ENCODE measurements at places on chromosomes 7 and 10.

- DNase-seq, result no peak
These were observed 1.6 kb upstream of the HILPDA start for GRCh38 chr7:128453836-128454804.

DNA sequence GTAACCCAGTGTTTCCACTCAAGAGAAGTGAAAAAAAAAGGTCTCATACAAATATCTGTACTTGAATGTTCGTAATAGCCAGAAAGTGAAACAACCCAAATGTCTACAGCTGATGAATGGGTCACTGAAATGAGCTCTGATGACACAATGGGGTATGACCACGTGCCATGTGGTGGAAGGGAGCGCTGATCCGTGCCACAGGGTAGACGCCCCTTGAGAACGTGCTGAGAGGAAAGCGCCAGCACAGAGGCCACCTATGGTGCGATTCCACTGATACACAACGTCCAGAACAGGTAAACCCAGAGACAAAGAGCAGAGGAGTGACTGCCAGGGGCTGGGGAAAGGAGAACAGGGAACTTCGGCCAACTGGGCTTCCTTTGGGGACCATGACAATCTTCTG lies 50.3 kb downstream of the MAD1L1 start:
- no peak for DNase-seq

- DNase-seq, result no peak
These were observed 856 bp downstream of the SSMEM1 start for GRCh38 chr7:130208516-130208915.

GRCh38 chr10:60985951-60986350 lies 42.0 kb upstream of the RHOBTB1 start:
- DNase-seq, result no peak

GRCh38 chr10:58089739-58090138 lies 178.0 kb downstream of the IPMK start:
- DNase-seq, result no peak

DNA sequence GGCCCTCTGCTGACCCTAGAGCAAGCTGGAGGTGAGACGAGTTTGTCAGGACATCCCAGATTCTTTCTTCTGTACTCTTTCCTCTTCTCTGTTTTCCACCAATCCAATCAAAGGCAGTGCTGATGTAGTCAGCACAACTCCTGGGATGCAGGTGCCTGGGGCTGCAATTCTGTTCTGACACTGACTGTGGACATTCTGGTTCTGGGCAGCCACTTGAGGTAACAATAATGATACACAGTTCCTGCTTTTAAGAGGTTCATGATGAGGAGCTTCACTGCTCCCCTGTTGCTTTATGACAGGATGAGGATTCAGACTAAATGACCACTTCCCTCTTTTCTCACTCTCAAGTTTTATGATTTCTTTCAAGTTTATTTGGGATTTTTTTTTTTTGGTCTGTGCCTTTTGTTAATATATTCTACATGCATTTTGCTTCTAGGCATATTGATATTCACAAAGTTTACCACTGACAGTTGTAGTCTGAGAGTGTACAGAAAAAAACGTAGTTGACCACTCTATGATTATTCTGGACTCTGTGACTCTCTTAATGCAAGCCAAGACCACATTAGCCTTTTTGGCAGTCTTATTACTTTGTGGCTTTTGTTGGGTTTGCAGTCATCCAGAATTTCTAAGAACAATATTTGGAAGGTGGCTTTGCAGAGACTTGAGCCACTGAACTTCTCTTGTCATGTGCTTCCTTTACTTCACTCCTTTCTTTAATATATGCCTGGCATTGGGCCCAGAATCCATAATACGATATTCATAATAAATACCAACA lies 247.6 kb downstream of the AUTS2 start:
- no peak for DNase-seq

- DNase-seq, result no peak
These were observed 97.5 kb downstream of the RPS24 start for GRCh38 chr10:78130966-78131710.

DNA sequence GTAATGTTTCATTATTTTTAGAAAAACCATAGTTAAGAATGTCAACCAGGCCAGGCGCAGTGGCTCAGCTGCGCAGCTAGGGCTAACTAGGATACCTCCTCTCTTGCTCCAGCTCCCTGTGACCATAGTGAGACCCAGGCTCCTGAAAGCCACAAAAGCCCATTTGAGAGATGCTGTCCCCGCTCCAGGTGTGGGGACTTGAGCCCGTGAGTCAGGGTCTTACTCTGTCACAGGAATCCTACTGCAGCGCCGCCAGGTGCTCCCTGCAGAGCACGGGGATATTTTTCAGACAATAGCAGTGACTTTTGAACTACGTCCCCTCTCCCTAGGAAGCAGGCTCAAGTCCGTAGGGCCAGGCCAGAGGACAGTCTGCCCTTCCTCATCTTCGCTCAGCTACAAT lies 75.6 kb upstream of the NRBF2 start:
- no peak for DNase-seq

- no peak for DNase-seq
These were observed 13.0 kb upstream of the HTR5A start for GRCh38 chr7:155057076-155057475.

- DNase-seq, result no peak
These were observed 758.0 kb downstream of the TYW1 start for GRCh38 chr7:67754651-67755050.

- DNase-seq, result no peak
These were observed 68.8 kb upstream of the ABLIM1 start for GRCh38 chr10:114726820-114727271.

GRCh38 chr7:155353256-155353897 lies 55.7 kb downstream of the INSIG1 start:
- no peak for DNase-seq

DNA sequence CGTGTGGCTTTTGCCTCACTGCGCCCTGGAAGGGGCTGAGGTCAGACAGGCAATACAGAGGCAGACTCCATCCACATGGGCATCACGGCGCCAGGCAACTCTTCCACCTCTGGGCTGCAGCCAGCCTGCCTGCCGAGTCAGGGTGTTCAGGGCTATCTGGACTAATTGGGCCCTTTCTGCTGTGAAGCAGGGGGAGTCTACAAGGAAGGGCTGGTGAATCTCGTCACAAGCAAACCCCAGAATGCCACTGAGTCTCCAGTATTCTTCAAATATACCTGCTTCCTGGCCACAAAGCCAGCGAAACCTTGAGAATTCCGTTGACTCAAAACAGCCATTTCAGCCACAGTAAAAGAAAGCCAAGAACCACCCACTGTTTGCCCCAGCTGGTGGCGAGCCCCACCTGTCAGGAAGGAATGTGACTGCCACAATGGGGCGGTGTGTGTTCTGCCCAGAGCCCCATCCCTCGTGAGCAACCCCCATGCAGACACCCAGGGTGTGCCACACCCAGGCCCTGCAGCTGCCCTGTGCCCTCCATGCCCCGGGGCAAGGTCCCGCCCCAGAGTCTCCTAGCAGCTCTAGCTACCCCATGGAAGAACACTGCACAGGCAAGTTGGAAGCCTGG lies 117.3 kb downstream of the FAM53B start:
- no peak for DNase-seq

GRCh38 chr7:13155188-13155587 lies 467.8 kb downstream of the ARL4A start:
- no peak for DNase-seq

DNA sequence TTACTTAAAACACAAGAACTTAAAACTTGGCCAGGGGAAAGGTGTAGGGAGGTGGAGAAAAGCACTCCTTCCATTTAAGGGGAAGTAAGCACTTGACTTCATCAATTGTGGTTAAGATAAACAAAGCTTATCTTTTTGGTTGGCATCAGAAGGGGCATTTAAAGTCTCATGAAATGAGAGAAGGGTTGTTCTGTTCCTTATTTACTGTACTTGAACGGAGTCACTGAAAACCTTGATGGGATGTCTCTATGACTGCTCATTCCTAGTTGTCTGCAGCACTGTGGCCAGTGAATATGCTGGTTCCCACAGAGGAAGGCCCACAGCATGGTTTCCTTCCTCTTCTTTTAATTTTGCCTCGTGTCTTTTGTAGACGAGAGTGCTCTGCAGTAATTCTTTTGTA lies 229.3 kb downstream of the AUTS2 start:
- no peak for DNase-seq

DNA sequence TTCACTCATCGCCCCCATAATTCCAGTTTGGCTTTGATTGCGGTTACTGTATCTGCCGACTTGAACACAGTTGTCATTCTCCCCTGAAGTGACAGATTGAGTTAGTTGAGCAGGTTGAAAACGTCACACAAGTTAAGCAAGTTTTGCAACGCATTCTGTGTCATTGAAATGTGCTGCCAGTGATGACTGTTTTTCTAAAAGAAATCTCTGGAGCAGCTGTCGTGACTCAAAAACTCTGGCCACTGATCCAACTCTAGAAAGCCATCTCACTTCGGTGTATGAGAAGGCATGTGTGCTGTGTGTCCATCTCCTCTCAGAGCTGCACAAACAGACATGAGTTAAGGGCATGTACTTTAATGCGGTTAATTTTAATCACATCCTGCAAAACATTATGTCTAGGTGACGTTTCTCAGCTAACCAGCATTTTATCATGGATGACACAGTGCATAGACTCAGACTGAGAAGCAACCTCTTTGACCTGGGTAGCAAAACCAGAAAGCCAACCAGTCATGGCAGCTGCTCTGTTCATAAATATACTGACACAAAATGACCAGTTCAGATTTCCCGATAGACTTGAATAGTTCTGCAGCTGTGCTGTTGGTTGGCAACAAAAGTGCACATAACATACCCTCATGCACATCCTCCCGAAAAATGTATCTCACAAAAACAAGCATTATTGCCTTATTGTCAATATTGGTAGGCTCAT lies 69.3 kb downstream of the CSTF2T start:
- no peak for DNase-seq

DNA sequence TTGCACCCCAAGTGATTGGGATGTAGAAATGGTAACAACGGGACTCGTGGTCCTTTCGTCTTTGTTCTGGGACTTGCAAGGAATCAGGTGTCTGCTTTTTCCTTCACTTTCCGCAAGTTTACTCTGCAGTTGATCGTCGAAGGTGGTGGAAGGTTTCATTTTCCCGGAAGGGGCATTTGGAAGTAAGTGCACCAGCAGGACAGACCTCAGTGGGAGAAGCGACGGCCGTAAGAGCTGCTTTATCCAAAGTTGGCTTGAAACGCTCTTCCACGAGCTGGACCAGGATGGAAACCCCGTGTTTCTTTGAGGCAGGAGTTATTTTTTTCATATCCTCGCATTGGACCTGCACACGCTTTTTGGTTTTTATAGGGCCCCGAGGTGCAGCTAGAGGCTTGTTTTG lies 1.2 kb downstream of the BRI3 start:
- no peak for DNase-seq

- DNase-seq, result no peak
These were observed 60.6 kb upstream of the VKORC1L1 start for GRCh38 chr7:65812281-65812680.

DNA sequence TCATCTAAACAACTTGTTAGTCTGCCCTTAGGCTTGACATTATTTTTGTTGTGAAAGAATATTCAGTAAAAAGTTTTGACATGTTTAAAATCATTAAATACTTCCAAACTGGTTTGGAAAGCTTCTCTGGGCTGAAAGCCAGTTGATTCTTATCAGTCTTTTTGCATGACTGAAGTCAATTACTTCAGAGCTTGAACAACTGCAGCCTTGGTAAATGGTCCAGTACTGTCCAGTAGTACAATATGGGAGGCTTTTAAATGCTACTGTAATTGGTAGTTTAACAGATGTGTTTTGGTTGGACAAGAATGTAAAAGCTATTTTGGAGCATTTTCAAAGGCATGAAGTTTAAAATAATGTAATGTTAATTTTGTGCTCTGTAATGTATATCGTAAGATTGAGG lies 103.4 kb downstream of the SDK1 start:
- no peak for DNase-seq

DNA sequence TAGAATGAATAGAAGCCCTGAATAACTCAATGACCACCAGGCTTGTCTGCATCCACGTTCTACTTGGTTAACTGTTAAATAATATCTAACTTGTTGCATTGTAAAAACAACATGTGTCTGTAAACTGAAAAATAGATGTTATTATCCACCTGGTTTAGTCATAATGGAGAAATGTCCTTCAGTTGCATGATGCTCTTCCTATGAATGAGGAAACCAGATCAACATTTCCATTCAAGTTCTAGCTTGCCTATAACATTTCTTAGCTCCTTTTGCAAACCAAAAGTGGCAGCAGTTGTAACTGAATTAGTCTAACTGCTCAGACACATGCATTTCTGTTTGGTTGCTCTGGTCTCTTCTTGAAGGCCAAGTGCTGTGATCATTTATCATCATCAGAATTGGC lies 62.9 kb upstream of the BET1 start:
- DNase-seq, result no peak

DNA sequence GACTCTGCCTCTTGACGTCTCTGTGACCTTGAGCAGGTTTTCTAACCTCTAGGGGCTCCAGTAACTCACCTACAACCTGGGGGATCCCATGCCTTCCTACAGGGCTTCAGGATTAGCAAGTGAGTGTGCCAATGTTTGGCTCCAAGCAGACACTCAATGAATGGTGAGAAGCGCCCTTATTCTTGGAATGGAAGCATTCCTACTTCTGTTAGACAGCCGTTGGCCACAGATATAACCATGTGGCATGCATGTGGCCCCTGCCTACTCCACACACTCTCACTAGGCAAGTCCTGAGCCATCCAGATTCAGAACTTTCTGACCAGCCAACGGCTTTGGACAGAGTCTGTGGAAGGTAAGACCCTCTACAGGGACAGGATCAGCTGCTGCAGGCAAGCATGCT lies 108.9 kb upstream of the LYZL2 start:
- no peak for DNase-seq

GRCh38 chr7:107913851-107914250 lies 22.9 kb downstream of the DLD start:
- DNase-seq, result no peak

GRCh38 chr10:125401462-125401861 lies 241.1 kb upstream of the CTBP2 start:
- no peak for DNase-seq

DNA sequence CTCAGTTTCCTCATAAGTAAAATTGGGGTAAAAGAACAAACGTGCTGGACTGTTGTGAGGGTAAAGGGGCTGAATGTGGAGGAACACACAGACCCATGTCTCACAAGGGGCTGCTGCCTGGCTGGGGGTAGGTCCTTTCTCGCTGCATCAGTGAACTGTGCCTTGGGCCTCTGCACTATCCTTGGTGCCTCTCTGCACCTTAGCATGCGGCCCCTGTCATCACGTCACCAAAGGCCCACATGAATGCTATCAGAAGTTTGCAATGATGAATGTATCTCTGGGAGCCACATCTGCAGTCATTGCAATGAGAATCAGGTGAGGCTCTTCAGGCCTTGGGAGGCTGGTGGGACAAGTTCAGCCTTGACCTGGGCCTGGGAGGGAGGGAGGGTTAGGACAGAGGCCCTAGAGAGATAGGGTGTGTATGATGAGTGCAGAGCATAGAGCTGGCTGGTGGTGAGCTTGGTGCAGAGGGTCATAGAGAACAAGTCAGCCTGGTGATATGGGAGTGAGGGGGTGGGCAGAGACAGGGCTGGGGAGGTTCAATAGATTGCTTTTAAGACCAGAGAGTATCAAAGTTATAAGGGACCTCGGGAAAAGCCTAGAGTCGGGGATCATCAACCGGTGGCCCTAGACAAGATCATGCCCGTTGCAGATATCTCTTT lies 308.4 kb downstream of the RPS24 start:
- no peak for DNase-seq

GRCh38 chr10:15448598-15448997 lies 77.5 kb upstream of the FAM171A1 start:
- DNase-seq, result no peak
